Left renal pelvis (tissue), 4 donors: ENCODE measurements at places on chromosomes 7 and 10. TPM values are rescaled to one million over a fixed set of nuclear protein-coding genes. Genes with fewer than 3 reads are reported as not detected.

- DNase-seq = no peak
Measured at GRCh38 chr10:89810908-89811525, 109.6 kb downstream of the KIF20B start.

DNA sequence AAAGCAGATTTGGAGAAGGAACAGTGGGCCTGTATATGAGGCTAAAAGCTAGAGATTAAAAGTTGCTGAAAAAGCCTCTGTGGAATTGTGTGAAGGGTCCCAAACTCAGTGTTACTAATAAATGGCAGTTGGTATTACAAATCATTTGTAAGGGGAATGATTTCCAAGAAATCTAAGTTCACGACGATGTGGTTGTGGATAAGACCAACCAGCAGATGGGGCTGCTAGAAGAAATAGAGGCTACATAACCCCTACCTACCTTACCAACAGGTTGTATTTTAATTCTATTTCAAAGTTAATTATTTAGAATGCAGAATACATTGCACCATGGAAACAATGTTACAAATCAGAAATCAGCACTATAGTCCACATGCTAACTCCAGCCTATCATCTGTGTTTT lies 377.1 kb downstream of the HPSE2 start:
- DNase-seq = no peak

ELFN1 gene
- polyA plus RNA-seq = 10.9 TPM

NXPH1 gene
- polyA plus RNA-seq = 0.22 TPM
